ENCODE measurements at places on chromosomes 6 and 20.

DNA sequence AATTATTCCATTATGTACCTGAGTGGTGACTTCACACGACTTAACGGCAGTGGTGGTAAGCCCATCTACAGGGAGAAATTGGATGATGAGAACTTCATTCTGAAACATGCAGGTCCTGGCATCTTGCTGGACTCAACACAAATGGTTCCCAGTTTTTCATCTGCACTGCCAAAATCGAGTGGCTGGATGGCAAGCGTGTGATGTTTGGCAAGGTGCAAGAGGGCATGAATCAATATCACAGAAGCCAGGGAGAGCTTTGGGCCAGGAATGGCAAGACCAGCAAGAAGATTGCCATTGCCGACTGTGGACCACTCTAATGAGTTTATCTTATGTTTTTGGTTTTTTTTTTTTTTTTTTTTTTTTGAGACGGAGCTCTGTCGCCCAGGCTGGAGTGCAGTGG is 172.3 kb downstream of the ZNF217 start:
- no peak for DNase-seq

DNA sequence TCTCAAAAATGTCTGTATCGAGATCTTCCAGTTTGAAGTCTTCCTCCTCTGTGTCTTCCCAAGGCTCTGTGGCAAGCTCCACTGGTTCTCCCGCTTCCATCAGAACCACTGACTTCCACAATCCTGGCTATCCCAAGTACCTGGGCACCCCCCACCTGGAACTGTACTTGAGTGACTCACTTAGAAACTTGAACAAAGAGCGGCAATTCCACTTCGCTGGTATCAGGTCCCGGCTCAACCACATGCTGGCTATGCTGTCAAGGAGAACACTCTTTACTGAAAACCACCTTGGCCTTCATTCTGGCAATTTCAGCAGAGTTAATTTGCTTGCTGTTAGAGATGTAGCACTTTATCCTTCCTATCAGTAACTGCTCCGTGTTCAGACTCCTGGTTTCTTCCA is 10.0 kb upstream of the DHX35 start:
- DNase-seq: no peak

DNA sequence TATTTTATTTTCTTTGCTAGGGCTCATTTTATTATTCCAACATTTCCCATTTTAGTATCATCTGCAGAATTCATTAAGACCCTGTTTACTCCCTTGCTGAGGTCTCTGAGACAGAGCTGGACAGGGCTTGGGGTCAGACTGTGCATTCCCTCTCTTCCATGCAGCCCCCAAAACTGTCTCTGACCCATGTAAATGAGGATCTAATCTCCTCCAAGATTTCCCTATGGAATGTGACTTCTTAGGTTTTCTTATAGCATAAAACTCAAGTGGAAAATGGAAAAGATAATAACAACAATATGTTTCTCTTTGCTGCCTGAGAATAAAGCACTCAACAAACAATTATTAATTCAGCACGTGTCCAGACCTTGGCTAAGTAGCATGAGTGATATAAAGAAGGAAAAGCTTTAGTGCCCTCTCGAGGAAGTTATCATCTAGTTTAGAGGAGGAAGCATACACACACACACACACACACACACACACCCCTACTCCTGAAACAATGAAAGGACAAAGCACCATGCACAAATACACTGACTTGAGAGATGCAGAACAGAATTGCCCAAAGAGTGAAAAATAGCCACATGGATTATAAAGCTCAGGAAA is 815.5 kb downstream of the BCKDHB start:
- DNase-seq: no peak

GRCh38 chr6:82878812-82879211 is 186.8 kb downstream of the UBE3D start:
- DNase-seq: no peak

DNA sequence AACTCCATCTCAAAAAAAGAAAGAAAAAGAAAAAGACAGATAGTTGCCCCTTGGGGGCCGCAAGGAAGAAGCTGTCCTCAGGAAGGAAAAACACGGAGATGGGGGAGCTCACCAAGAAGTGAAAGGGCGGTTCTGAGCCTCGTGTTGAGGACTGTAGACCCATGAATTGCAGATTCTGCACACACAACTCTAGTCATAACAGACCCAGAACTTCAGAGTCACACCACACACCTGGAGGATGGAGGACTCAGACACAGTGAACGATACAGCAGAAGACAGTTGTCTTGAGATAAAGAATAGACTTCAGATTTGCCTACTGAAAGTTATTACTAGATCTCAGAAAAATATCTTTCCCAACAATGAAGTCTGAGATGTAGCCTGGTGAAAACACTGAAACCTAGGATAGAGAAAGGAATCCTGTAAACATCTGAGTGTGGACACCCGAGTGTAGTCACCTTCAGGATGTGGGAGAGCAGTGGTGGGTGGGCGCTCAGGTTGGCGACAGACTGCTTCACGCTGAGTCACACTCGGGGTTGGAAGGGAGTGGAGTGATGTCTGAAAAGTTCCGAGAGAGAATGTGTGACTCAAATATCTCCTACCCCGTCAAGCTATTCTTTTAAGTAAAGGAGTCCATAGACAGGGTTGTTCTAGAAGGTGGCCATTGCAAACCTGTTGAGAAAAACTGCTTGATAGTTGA is 88.1 kb downstream of the MAP3K4 start:
- no peak for DNase-seq

DNA sequence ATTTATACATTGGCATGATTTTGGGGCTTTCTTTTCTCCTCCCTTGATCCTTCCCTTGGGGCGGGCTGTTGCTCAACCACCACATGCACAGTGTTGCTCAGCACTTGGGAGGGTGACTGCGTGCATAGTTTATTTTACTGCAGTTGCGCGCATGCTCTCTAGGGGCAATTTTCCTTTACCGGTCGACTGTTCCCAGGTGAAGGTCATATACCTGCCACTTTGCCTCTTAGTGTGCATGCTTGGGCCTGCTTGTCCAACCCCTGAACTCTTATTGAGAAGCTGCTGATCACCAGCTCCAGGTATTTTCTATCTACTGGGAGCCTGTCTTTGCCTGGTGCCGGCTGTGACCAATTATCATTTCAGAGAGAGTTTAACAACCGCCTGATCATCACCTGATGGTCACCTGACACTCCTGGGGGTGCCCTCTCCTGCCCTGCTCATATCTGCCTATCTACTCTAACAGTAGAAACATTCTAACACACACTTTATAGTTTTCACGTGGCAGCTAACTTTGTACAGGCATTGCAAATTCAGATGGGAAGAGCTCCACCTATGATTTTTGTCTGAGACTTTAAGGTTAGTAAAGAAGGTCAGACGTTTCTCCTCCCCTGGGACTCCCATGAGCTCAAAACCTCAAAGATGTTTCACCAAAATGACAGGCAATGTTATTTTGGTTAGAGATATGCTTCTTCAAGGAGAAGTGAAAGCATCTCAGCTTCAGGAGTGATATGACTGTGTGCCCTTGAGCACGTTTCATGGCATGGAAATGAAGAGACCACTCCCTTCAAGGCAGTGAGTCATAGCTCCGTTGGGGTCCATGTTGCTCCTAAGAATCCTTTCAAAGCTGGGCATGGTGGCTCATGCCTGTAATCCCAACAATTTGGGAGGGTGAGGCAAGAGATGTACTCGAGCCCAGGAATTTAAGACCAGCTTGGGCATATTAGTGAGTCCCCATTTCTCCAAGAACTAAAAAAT is 227.5 kb upstream of the MYLIP start:
- no peak for DNase-seq

DNA sequence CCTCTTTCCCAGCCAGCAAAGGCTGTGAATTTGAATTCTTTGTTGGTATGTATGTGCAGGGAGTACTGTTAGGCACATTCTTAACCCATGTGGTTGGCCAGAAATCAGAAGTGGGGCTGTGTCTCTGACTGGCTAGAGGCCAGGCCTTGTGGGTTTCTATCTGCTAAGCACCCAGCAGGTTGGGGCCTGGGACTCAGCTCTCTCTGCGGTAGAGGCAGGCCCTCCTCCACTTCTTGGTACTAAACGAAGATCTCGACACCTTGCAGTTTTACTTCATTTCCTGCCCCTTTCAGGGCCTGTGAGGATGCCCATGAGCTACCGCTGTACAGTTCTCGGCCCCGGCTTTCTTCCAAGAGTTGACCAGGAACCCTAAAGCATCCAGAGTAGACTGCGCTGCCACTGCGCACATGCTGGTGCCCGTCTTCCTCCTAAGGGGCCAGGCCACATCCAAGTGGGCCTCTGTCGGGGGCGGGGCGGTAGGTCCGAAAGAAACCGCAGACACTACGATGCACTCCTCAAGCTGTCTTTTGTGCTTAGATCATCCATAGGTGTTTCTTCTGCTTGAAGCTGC is 51.1 kb downstream of the TCP11 start:
- no peak for DNase-seq

GRCh38 chr20:31740208-31740607 is 1.1 kb downstream of the TPX2 start:
- no peak for DNase-seq

DNA sequence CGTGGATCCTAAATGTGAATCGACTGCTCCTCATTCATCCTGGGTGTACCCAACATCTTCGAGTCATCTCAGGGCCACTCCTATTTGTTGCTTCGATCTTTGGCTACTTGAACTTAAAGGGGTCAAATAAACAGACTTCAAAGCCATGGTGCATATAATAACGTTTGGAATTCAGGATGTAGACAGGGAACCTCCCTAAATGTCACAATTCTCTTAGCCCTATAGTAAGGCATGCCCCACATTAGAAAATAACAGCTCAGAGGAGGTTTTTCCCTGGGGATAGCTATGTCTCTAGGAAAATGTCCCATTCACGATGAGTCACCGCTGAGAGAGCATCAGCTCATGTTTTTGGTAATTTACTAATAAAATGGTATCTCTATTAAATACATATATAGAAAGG is 54.8 kb upstream of the BMP6 start:
- DNase-seq: no peak

DNA sequence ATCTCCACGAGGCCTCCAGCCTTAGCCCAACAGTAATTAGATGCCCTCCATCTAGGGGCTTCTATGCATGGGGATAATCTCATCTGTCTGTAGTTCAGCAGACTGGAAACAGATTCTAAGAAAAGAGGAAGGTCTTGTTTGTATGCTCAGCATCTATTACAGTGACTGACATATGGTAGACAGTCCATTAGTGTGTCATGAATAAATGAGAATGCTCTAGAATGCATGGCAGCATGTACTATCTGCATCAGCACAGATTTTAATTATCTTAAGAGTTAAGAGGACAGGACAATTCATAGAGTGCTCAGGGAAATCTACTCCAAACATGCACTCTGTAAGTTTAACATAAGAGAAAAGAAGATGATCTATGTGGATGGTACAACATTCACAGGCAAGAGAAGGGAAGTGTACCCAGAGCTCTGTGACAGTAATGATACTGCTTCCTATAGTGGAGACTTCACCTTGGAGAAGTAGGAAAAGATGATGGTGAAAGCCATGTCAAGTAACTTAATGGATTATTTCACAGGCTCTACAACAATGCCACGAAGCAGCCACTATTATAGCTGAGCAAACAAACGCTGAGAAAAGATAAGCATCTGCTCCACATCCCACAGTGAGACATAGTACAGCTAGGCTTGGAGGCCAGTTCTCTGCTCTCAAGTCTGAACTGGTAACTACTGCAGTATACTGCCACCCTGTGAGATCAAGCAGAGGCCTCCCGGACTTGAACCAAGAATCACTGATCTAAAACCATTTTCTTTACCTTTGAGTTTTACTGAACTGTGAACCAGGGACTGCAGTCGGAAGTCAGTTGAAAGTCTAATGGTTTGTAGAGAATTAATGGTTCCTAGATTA is 309.2 kb upstream of the SPTLC3 start:
- DNase-seq: no peak

DNA sequence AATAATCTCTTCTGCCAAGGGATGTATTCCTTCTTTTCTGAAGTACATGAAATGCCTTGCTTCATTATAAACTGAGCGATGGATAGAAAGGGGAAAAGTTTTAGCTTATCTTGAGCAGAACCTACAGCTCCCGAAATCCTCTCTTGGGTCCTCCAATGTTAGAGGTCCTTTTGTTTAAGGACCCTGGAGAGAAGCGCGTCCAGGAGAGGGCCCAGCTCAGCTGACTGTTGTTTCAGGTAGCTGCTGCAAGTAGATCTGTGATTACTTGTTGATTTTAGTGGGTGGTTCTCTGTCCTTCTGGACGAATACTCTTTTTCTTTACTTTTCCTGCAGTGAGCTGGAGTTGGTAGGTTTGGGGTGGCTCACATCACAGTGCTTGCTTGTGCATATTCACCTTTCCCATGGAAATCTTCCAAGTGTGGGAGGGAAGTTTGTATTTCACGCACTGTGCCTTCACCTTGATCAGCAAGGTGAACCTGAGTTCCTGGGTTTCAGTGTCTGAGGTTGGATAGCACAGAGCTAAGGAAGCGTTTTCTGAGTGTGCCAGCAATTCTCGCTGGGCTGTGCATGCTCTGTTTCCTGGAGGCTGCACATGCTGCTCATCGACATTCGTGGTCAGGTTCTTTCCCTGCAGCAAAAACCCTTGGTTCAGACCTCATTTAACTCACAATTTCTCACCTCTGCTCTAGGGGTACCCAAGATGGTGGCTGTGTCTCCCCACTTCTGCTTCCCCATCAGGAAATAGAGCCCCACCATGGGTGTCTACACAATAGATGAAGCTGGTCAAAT is 176.3 kb downstream of the JARID2 start:
- no peak for DNase-seq

- DNase-seq: no peak
Observed at GRCh38 chr6:30670760-30671527, 1.9 kb downstream of the DHX16 start.

- DNase-seq: no peak
Observed at GRCh38 chr6:159978291-159979135, 9.6 kb downstream of the IGF2R start.

DNA sequence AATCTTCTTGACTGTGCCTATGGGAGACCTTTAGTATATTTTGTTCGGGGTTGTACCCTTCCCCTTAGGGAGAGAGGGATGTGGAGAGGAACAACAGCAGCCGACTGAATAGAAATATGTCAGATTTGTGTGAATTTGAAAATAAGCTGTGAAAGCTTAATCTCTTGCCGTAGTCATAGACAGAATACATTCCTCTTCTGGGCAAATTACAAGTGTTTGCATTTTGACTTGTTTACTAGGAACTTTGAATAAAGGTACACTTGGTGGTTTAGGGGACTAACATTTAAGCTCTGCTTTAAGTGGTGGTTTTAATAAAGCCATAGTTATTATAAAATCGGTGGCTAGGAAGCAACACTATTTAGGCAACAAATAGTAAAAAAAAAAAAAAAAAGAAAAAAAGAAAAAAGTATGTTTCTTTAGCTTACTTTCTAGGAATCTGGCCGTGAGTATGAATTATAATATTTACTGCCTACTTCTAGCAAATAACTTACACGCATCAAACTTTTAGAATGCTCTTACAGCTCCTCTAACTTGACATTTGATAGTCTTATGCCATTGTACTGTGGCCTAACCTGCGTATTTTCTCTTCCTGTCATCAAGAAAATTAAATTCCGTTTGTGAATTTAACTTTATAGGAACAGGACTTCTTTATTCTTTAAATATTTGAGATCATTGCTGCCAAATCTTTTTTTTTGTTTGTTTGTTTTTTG is 65.1 kb downstream of the ZBTB2 start:
- no peak for DNase-seq

GRCh38 chr20:47662483-47663353 is 122.6 kb downstream of the SULF2 start:
- no peak for DNase-seq
